Muscle of arm (tissue), 14 donors: ENCODE measurements at places on chromosomes 11 and 22. TPM values are rescaled to one million over a fixed set of nuclear protein-coding genes. Genes with fewer than 3 reads are reported as not detected.

- no peak for DNase-seq
Measured at GRCh38 chr11:18768472-18768901, 23.1 kb downstream of the PTPN5 start.

DNA sequence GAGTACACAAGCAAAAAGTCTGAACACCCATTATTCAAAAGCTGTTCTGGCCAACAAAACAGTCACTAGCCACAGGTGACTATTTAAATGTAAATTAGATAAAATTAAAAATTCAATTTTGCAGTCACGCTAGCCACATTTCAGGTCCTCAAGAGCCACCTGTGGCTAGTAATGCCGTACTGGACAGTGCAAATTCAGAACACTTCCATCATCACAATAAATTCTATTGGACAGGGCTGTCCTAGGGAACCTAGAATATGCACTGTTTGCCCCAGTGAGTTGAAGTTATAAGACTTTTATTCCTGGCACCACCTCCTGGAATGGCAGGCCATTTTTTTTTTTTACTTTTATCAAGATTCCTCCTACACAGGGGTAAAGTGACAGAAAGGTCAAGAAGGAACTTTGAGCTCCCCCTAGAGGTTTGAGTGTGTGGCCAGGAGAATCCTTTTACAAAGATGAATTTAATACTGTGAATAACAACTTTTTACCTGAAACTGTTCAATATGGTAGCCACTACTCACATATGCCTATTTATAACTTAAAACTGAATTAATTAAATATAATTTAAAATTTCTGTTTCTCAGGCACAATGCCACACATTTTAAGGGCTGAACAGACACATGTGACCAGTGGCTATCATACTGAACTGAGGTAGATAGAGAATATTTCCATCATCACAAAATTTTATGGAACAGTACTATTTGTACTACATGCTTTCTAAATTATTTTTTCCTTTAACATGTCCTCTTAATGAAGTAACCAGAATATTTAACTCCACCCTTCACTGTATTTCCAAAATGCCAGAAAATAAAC is 6.5 kb downstream of the MSANTD2 start:
- peak; percentile 7 for DNase-seq

GRCh38 chr22:24409707-24410106 is 17.7 kb upstream of the ADORA2A start:
- DNase-seq: no peak

The USP28 gene
- 80.2 TPM for polyA plus RNA-seq

The MOGAT2 gene
- polyA plus RNA-seq: 25.0 TPM

The OR6A2 gene
- not detected for polyA plus RNA-seq

The ACRV1 gene
- polyA plus RNA-seq: 0.22 TPM
